ENCODE measurements at places on chromosomes 7 and 10.

DNA sequence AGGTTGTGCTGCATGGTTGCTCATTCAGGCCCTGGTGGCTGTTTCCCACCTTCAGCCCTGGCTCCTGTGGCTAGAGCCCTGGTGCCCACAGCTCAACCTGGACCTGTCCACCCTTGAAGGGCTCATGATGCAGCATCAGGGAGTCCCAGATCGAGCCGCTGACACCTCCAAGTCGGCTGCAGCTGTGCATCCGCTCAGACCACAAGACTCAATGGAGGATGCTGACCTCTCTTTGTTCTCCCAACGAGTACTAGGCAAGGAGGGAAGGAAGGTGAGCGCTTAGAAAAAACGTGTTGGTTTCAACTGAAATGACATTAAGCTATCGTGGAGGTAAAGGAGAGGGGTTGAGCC is 9.5 kb upstream of the C10orf95 start:
- DNase-seq, result no peak

DNA sequence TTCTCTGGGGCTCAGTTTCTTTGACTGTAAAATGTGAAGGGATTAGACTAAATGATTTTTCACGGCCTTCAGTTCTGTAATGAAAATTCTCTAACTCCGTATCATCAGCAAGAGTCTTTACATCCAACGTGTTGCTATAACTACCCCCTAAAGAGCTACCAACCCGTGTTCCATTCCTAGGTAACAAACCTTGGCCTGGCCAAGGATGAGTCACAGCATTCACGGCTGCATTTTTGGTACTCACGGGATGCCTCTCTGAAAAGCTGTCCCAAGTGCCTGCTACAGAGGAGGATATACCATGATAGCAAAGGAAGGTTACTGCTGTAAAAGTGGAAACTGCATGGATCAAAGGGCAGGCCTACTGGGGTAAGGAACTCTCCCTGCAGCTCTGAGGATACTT is 5.9 kb downstream of the LRRC4 start:
- no peak for DNase-seq

GRCh38 chr10:86345296-86345858 is 21.2 kb downstream of the GRID1 start:
- no peak for DNase-seq

DNA sequence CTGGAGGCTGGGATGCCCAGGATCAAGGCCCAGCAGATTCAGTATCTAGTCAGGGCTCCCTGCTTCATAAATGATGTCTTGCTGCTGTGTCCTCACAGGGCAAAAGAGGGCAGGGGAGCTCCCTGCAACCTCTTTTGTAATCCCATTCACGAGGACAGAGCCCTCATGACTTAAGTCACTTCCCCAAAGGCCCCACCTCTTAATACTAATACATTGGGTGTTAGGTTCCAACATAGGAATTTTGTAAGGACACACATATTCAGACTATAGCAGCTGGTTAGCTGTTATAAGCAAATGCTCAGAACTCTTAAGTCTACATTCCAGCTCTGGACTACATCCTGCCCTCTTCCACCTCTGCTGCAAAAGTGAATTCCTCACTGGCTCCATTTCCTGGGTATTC is 63.0 kb downstream of the VOPP1 start:
- no peak for DNase-seq

DNA sequence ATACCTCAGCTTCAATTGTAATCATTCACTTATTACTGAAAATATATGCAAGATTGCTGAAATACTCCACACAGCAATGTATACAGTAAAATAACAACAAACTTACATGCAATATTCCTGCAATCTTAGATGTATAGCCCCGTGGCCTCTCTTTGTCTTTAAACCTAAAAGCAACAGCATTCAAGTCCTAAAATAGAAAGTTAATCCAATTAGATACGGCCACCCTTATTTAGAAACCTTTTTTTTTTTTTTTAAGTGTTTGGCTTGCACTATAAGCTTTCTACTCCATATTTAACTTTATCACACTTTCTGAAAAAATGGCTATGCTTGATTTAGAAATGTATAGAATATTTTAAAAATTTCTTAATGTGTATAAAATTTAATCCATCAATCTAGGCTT is 67.6 kb downstream of the IDE start:
- DNase-seq, result no peak

DNA sequence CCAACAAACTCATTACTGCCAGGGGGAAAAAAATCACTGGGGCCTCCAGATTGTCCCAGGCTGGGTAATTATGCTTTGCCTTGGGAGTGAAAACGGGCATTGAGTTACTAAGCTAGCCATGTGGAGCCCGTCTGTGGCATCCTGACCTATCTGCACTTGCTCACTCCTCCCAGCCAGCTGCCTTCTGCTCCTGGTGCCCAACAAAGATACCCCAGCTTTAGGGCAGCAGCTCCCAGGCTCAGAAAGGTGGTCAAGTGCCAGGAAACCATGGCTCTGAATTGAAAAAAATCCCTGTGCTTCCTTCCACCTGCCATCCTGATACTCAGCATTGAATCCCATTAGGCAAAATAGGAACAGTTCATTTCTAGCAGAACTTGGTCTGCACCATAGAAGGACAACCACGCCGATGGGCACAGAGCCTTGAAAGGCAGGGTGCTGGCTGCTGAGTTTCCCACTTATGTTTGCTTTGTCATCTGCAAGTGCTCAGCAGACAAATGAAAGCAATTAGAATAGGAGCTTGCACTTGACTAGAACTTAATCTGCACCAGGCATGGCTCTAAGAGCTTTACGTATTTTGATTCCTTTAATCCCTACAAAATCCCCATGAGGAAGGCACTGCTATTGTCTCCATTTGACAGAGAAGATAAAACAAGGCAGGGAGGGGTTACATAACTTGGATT is 42.8 kb downstream of the HSPA12A start:
- DNase-seq, result no peak

GRCh38 chr7:81150951-81151361 is 232.1 kb upstream of the SEMA3C start:
- DNase-seq, result no peak

GRCh38 chr7:3371601-3372000 is 70.5 kb downstream of the SDK1 start:
- no peak for DNase-seq

GRCh38 chr10:96413151-96413787 is 54.5 kb upstream of the OPALIN start:
- DNase-seq, result no peak

DNA sequence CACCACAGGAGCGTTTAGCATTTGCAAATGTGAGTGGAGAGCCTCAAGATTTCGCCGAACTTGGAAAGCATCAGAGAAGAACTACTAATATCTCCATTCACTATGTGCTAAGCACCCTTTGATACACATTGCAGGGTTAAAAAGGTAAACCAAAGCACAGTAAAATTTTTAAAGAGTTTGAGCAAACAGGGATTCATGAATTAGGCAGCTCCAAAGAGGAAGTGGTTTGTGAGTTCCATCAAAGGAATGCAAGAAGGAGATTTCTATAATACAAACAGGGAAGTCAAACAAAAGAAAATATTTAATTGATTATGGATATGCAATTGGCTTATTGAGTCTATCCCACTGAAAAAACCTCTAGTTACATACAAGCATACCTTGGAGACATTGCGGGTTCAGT is 81.1 kb upstream of the TMEM72 start:
- no peak for DNase-seq

GRCh38 chr7:101630591-101630990 is 1.5 kb upstream of the MYL10 start:
- DNase-seq, result no peak

- DNase-seq, result no peak
Observed at GRCh38 chr7:146146831-146147486, 30.4 kb downstream of the CNTNAP2 start.

DNA sequence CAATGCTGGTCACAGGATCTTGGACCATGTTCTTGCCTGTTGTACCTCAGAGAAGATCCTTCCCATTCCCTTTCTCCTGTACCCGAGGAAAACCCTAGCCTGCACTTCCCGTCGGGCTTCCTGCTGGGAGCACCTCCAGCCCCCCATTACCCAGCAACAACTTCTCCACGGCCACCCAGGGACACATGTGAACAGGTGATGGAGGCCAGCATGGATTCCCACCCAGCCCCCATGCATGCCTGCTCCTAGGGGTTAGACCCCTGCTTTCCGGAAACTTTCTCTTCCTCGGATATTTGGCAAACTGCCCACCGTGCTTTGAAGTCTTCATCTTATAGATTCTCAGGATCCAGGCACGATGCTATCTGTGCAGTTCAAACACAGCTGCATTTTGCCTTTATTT is 67.3 kb downstream of the CALML3 start:
- DNase-seq, result no peak

DNA sequence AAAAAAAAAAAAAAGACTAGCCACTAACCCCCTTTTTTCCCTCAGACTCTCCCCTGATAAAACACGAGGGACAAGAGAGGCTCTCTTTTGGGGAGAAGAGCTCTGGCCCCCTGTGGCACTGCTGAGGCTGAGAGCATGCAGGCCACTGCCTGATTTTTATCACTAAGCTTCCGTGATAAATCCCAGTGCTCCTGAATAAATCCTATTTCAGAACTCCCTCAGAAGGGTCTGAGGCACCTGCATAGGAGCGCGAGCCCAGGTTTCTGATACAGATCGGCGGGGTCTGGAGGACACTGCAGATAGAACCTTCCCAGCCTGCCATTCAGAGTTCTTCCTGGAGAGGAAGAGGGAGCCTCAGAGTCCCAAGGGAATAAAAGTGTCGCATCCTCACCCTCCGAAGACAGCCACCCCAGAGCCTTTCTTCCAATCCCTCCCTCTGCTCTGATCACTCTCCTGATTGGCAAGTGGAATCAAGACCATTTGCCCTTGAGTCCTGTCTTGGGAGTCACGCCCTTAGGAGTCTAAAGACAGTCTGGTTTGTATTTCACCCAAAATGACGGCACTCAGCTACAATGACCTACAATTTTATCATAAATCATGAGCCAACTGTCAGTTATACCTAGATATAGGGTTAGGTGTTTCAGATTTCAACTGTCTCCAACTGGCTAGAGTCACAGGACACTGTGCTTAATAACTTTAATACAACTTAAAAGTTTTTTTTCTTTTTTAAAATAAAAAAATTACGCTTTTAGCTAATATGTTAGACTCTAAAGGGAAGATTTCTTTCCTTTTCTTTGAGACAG is 153.5 kb downstream of the RNF216 start:
- no peak for DNase-seq

DNA sequence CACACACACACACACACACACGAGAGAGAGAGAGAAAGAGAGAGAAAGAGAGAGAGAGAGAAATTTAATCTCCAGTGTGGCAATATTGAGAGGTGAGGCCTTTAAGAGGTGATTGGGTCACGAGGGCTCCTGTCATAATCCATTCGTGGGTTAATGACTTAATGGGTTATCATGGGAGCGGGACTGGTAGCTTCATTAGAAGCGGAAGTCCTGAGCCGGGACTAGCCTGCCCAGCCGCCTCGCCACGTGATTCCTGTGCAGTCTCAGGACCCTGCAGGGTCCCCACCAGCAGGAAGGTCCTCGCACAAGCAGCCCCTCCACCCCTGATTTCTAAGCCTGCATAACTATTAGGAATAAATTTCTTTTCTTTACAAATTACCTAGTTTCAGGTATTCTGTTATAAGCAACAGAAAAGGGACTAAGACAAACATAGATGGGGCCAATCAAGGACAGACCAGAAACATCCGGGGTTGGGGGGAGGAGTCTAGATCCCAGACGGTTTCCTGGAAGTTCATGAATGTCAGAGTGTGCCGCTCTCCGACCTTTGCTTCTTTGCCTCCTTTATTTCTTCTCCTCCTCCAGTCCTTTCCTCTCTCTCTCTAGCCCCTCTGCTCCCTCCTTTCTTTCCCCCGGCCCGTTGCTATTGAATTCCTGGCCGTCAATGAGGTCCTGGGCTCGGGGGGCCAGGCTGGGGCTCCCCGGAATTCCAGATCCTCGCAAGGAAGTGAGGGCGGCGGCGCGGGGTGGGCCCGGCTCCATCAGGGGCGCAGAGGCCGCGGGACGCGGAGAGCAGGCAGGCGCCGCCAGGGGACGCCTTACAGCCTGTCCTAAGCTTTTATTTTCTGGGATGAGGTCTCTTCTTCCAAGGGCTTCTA is 146.8 kb downstream of the CYP26A1 start:
- no peak for DNase-seq

- no peak for DNase-seq
Observed at GRCh38 chr10:117454502-117454901, 79.3 kb upstream of the PDZD8 start.

- no peak for DNase-seq
Observed at GRCh38 chr7:99011706-99012404, 132.1 kb downstream of the SMURF1 start.

DNA sequence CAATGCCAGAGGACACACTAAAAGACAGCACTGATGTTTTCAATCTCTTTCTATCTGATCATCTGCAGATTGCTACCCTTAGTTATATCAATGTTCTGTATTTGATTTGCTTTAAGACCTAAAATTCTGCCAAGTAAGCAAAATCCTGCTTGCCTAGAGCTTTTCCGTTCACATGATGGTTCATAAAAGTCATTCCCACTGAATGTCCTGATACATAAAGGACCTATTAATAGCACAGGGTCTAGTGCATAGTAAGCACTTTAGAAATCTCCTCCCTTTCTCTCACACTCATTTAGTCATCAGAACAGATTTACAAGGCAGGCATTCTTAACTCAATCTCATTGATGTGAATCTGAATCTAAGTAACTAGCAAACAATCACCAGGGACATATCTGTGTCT is 68.8 kb downstream of the PCGF5 start:
- no peak for DNase-seq

GRCh38 chr10:87746911-87747310 is 71.1 kb downstream of the ATAD1 start:
- no peak for DNase-seq

DNA sequence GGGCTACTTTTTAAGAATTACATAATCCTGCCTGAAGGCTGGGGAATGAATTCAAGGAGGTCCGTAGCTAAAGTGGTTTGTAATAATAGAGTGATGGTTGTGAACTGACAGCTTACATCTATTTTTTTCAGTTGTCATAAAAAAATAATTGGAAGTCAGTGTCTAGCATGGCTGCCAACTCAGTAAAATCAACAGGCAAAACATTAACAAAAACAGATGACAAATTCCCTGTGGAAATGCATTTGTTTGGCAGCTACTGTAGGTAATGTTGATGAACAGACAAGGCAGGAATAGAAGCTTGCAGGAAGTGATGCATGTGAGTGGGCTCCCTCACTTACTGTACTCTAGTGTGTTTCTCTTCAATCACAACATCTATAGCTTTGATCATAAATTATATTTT is 766.0 kb upstream of the POT1 start:
- DNase-seq, result no peak

GRCh38 chr10:14056610-14057332 is 274.0 kb downstream of the FRMD4A start:
- DNase-seq, result no peak

DNA sequence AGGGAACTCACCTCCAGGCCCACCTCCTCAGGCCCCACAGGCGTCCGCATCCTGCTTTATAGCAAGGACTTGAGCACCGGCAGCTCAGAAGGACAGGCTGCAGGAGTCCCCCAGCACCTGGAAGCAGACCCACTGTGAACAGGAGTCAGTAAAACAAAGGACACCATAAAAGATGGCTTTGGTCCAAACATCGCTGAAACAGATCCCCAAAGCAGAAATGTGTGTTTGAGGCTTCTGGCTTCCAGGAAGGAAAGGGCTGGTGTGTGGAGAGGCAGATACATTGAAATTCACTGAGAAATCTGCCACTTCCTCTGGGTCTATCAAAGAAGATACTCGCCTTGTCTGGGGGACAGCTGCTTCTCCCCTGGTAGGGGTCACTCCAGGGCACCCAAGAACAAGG is 286.2 kb downstream of the PLXNA4 start:
- no peak for DNase-seq

Data from activated CD4-positive, alpha-beta T cell treated with anti-CD3 and anti-CD28 coated beads, Interleukin-2, amount 50 U/mL, for 4 hours (primary cell).